Renal cortical epithelial cell (primary cell): ENCODE measurements at places on chromosomes 4 and X.

GRCh38 chr4:140944572-140944971 is 188.4 kb upstream of the TBC1D9 start:
- DNase-seq = no peak

DNA sequence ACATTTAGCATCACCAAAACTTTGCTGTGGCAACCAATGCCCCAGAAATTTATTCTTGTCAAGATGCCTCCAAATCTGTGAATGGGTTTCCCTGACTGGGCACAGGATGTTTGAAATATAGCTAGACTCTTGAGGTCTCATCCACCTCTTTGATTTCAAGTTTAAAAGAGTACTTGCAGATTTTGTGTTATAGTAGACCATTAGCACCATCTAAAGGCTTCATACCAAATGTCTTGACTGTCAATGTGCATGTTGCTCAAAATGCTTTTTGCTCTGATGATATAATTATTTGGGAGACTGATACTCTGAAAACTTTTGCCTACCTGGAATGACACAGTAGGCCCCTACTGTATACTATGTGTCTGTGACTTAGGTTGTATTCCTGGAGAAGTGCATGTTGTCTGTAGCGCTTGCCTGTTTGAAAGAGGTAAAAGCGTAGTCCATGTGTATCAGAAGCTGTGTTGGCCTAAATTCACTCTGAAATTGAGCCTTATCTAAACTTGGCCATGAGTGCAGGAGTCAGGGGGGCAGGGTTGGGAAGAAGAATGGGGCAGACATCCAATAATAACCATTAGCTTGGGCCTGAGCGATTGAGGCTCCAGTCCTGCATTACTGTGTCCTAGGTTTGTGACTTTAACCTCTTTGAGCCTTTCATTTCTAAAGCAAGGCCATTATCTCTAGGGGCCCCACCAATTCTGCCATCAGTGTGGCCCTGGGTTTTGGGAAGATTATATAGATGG is 33.8 kb downstream of the NDP start:
- peak; percentile 58 for DNase-seq

DNA sequence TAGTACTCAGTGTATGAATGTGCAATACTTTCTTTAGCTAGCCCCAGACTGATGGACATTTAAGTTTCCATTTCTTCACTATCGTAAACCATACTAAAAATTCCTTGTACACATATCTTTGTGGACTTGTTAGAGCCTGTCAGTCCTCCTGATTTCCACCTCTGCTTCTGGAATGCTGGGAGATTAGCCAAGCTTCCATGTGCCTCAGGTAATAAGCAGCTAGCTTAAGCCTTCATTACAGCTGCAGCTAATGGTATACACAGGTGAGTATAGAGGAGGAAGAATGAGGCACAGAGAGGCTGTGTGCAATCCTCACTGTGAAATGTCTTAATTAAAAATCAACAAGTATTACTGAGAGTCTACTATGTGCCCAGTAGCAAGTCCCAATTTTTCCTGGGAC is 9.8 kb downstream of the SMIM9 start:
- no peak for DNase-seq

DNA sequence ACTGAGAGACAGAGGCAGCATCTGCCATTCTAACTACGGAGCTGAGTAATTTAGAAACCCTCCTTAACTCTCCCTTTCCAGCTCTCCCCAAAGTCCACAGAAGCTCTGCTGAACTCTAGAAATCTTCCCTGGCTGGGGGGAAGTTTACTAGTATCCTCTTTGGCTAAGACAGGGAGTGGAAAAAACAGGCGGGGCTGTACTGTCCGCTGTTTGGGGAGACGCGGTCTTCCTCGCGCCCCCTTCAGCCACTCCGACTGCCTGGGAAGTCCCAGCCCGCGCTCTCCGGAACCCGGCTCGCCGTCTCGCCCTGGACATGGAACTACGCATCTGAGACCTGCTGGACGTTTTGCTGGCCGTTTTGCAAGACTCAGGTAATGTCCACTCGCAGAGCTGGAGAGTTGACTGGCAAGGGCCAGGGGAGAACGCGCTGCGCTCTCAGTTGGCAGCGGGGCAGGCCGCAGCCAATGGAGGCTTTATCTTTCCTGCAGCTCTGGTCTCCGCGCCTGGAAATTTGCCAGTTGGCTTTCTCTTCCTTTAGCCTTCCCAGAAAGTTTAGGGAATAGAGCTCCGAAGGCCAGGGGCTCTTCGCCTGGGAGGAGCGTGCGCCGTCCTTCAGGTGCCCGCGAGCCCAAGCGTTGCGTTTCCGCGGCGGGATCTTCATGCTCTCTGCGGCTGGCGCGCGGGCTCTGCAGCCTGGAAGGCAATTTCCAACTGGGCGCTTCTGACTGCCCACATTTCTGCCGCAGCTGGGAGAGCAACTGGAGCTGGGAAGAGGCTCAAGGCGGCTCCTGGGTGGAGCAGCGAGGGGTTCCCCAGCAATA is 892 bp downstream of the IL1RAPL2 start:
- no peak for DNase-seq

GRCh38 chr4:158169931-158170690 is 2.7 kb downstream of the GASK1B start:
- peak; percentile 18 for DNase-seq

GRCh38 chrX:11484290-11484689 is 181.4 kb downstream of the ARHGAP6 start:
- DNase-seq = no peak
